Esophagus muscularis mucosa (tissue), 4 donors: ENCODE measurements at places on chromosomes 5 and 9. TPM values are rescaled to one million over a fixed set of nuclear protein-coding genes. Genes with fewer than 3 reads are reported as not detected.
A peak's percentile ranks its signal among the peaks of the same experiment; 100 is the strongest.

DNA sequence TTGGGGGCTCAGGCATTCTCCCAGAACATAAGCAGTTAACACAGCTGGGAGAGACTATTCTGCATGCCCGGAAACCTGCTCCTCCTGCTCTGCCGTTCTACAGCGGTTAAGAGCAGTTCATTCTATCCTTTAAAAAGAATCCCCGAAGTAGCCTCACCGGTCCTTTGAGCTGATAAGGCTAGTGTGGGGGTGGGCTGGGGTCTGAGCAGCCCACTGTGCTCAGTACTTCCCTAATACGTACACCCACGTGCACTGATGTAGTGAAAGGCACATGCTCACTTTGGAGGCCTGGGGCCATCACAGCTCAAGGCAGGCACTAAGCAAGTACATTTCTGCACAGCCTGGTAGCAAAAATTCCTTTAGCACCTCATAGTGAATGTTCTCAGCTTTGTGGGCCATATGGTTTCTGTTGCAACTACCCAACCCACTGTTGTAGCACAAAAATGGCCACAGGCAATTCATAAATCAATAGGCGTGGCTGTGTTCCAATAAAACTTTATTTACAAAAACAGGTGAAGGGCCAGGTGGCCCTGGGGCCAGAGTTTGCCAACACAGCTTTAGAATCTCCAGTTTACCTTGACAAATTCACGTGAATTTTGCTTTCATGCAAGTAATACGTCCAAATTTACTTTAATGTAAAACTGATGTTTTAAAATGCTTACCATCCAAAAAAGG, 136.4 kb downstream of the ZNF354C start:
- no peak overlapping the region for H3K27ac ChIP-seq
- no peaks in the 10 kb centered on the region for H3K27me3 ChIP-seq
- H3K4me1 ChIP-seq, result no peaks in the 10 kb centered on the region

DNA sequence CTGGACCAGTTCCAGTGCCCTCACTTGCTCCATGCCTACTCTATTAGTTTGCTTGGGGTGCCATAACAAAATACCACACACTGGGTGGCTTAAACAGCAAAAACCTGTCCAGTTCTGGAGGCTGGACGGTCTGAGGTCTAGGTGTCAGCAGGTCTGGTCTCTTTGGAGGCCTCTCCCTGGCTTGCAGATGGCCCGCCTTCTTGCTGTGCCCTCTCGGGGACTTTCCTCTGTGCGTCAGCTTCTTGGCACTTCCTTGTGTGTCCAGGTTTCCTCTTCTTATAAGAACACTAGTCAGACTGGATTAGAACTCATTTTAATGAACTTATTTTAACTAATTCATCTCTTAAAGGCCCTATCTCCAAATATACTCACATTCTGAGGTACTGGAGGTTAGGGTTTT, 97.2 kb downstream of the CARTPT start:
- no peak overlapping the region for H3K27ac ChIP-seq
- no peak for DNase-seq
- H3K4me1 ChIP-seq, result no peaks in the 10 kb centered on the region
- H3K4me3 ChIP-seq, result no peak overlapping the region
- H3K27me3 ChIP-seq, result no peaks in the 10 kb centered on the region

DNA sequence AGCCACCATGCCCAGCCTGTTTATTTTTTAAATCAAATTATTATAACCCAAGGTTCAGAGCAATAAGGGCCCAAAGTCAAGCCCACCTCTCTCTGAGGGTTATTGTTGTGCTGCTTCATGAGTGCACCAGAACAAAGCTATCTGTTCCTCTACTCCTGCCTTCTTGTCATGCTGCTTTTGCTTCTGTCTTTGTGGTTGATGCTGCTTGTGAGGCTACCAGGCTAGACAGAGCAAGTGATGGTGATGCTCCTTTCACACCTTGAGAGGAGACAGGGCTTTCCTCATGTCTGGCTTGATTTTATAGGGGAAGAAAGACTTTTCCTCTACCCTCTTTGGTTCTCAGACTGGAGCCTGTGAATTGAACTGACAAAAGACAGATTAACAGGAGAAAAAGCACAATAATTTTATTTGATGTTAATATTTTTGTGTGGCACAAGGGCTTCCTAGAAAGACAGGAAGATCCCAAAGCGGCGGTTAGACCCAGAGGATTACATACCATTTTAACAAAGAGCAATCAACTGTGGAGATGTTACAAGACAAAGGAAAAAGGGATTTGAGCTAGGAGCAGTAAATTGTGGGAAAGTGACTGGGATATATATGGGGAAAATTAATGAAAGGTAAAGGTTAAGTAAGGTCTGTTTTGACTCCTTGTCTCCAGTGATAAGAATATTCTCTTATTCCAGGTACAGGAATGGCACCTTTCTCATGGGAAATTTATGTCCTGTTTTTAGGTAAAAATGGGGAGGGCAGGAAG, 4.4 kb upstream of the CD180 start:
- H3K27me3 ChIP-seq, result no peaks in the 10 kb centered on the region
- H3K4me3 ChIP-seq, result no peak overlapping the region
- H3K4me1 ChIP-seq, result peaks cover 10% of the 10 kb centered on the region
- H3K36me3 ChIP-seq, result no peaks in the 10 kb centered on the region

DNA sequence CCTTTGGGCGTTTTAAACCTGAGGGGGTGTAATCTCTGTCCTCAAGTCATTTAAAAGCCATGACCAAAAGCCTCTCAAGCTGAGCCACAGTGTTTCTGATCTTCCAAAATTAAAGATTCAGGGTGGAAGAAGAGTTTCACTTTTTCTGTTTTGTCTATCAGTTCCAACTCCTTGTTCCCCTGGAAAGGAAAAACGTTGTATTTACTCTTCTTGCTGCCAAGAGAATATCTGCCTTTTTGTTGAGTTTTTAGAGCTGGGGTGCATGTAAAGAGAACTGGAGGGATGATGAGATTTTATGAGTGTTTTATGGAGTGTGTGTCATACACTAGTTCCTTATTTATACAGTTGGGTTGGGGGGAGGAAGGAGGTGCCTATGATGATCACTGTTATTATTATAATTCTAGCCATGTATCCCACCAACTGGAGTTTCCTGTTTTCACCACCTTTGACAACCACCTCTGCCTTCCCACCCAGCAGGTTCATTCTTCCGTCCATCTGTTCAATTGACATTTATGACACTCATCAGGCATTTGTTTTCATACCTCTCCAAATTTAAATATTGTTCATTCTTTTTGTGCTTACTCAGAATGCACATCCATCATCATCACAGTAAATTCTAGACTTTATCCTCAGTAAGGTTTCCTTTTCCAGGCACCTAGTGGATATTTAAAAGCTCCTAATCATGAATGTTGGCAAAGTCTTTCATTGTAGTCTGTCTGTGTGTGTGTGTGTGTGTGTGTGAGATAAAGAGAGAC, 97.9 kb upstream of the MPDZ start:
- H3K27me3 ChIP-seq, result no peaks in the 10 kb centered on the region
- H3K4me3 ChIP-seq, result no peak overlapping the region
- no peaks in the 10 kb centered on the region for H3K4me1 ChIP-seq
- no peaks in the 10 kb centered on the region for H3K36me3 ChIP-seq
- DNase-seq, result no peak

DNA sequence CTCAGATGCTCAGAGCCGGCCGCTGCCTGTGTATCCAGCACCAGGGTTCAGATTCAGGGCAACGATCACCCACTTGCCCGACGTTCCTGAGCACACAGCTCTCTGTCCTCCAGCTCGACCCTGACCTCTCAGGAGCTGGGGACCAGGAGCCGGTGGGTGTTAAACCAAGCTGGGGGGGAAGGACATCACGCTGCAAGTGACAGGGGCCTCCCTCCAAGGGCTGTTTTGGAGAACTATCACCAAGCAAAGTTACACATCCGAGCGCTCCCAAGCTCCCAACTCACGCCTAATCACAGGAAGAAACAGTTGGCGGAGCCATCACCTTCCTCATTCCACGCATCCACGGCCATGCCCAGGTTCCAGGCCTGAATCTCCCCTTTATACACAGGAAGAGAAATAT, 51.5 kb upstream of the ZNF354A start:
- H3K27me3 ChIP-seq, result no peaks in the 10 kb centered on the region
- no peaks in the 10 kb centered on the region for H3K36me3 ChIP-seq
- no peak for DNase-seq
- H3K4me3 ChIP-seq, result no peak overlapping the region
- H3K27ac ChIP-seq, result no peak overlapping the region
- no peaks in the 10 kb centered on the region for H3K4me1 ChIP-seq

MYMK gene
- total RNA-seq, result not detected

DNA sequence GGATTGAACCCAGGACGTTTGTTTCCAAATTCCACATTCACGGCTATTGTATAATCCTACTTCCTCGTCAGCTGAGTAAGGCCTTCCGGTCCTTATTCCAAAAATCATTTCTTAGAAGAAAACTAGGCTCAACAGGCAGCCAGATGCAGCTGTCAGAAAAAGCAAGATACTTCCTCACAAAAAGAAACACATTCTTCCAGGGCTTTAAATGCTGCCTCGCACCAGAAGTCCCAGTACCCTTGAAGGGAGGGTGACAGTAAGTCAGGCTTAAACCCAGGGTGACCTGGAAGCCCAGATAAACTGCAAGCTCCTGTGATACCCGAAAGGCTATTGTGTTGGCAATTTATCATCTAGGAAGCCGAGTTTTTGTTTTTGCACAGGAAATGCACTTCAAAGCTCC, 414.0 kb downstream of the NFIB start:
- no peak for DNase-seq
- H3K27ac ChIP-seq, result peak overlapping the region; percentile 48
- peaks cover 27% of the 10 kb centered on the region for H3K4me1 ChIP-seq
- H3K4me3 ChIP-seq, result no peak overlapping the region
- no peaks in the 10 kb centered on the region for H3K36me3 ChIP-seq
- no peaks in the 10 kb centered on the region for H3K27me3 ChIP-seq

PAPPA gene
- total RNA-seq, result 5.0 TPM

GRCh38 chr9:69546265-69546664, 125.9 kb downstream of the APBA1 start:
- peaks cover 8% of the 10 kb centered on the region for H3K4me1 ChIP-seq
- no peak overlapping the region for H3K27ac ChIP-seq
- no peak overlapping the region for H3K4me3 ChIP-seq
- H3K27me3 ChIP-seq, result no peaks in the 10 kb centered on the region
- H3K36me3 ChIP-seq, result no peaks in the 10 kb centered on the region
- no peak for DNase-seq

DNA sequence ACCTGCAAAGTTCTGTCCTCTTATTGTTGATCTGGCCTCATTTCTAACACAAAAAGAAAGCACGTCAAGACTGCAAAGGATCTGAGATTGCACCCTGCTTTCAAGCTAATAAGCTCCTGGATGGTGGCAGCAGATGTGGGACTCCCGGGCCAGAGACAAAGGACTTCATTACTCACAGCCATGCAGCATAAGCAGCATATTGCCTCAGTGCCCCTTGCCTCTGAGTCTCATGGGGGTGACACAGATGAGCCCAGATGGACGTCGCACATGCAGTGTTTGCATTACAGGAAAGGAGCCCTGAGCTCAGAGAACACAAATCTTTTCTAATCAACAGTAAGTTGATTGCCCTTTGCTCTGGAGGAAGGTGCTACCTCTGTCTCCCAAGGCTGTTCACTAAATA, 105.0 kb downstream of the SLC28A3 start:
- no peaks in the 10 kb centered on the region for H3K4me1 ChIP-seq
- no peaks in the 10 kb centered on the region for H3K27me3 ChIP-seq
- no peak overlapping the region for H3K27ac ChIP-seq
- H3K36me3 ChIP-seq, result no peaks in the 10 kb centered on the region
- no peak overlapping the region for H3K4me3 ChIP-seq
- DNase-seq, result no peak

RNF224 gene
- total RNA-seq, result not detected

- DNase-seq, result peak; percentile 85
- H3K27ac ChIP-seq, result no peak overlapping the region
- H3K4me1 ChIP-seq, result peaks cover 14% of the 10 kb centered on the region
- H3K36me3 ChIP-seq, result no peaks in the 10 kb centered on the region
- H3K27me3 ChIP-seq, result no peaks in the 10 kb centered on the region
- H3K4me3 ChIP-seq, result no peak overlapping the region
Measured at GRCh38 chr9:126146254-126147145, 180.1 kb upstream of the MVB12B start.

DNA sequence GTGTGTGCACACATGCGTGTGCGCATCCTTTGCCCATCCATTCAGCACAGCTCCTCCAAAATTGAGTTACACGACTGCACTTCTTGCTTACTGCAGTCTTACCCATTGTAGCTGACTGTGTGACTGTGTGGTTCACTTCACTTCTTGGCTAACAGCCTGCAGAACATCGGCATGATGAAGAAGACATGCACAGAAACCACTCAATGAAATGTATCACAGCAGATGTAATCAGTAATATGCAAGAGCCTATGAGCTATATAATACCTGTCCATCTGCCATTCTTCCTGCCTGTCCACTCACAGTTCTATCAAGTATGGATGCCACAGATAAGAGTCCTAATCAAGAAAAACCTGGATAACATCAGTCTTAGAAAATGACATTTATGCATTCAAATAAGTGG, 83.9 kb downstream of the TRPM3 start:
- no peaks in the 10 kb centered on the region for H3K4me1 ChIP-seq
- no peaks in the 10 kb centered on the region for H3K27me3 ChIP-seq
- H3K4me3 ChIP-seq, result no peak overlapping the region
- H3K36me3 ChIP-seq, result no peaks in the 10 kb centered on the region

- no peak overlapping the region for H3K4me3 ChIP-seq
- H3K4me1 ChIP-seq, result no peaks in the 10 kb centered on the region
- DNase-seq, result no peak
- H3K27me3 ChIP-seq, result no peaks in the 10 kb centered on the region
- H3K27ac ChIP-seq, result no peak overlapping the region
- no peaks in the 10 kb centered on the region for H3K36me3 ChIP-seq
Measured at GRCh38 chr5:39759701-39760100, 334.9 kb upstream of the DAB2 start.
